Activated naive CD8-positive, alpha-beta T cell treated with anti-CD3 and anti-CD28 coated beads, Interleukin-2, amount 50 U/mL, for 24 hours (primary cell): ENCODE measurements at places on chromosomes 16 and 17.

- no peak for DNase-seq
Measured at GRCh38 chr17:83147280-83147679, 67.9 kb downstream of the METRNL start.

DNA sequence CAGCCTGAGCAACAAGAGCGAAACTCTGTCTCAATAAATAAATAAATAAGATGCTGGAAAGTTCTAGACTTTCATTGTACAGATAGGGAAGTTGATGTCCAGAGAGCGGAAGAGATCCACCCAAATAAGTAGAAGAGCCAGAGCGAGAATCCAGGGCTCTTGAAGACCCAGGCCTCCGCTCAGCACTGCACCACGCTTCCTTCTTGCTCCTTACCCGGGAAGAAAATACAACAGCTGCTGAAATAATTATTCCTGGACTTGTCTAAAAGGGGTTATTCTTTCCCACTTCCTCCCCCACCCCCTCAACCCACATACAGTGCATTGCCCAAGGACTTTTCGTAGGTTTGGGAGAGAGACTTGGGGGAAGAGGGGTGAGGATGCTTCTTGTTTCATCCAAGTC, 26.7 kb downstream of the CDK5RAP3 start:
- DNase-seq: no peak

GRCh38 chr17:37134050-37134449, 185.3 kb downstream of the AATF start:
- DNase-seq: no peak

DNA sequence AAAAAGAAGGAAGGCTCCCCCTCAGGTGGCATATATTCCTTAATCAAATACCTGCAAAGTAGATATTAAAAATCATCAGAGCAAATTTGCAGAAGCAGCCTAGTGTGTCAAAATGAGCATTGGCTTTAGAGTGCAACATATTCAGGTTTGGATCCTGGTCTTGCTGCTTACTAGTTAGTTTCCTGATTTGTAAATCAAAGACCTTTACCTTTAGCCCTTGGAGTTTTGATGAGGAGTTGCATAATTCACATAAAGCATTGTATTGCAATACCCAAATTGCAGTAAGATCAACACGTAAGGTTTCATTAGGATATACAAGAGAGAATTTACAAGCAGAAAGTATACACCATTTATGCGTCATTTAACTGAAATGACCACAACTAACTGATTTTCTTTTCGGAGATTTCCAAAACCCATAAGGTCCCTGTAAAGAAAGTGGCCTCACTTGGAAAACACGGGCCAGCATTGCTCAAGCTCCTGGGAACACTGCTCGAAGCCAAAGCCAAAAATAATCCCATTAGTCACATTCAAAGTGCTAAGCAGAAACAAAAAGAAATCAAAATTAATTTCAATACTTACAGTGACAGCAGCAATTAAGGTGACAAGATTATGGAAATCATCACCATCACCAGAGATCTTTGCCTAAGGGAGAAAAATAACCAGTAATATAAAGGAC, 415.9 kb upstream of the ERCC4 start:
- DNase-seq: no peak

DNA sequence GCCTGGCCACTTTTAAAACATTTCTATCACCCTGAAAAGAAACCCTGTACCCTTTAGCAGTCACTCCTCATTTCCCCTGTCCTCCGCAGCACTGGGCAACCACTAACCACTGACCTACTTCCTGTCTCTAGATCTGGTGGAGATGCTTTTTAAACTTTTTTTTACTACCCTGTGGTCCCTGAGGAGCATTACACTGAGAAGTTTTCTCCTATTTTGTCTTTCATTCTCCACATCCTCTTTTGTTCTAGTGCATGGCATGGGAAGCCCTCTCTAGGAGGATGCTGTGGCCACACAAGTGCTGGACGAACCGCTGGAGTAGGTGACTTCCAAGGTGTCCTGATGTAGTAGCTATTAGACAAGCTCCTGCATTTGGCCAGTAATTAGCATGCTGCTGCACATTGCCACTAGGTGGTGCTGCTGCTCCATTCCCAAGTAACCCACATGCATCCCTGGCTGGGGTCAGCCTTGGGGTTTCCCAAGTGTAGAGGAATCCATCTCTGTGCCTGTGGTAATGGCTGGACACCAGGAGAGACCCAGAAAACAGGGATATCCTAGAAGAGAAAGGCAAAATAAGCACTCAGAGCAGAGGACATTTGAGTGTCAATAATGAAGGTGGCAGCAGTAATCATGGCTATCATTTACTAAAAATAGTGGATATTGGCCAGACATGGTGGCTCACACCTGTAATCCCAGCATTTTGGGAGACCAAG, 143.8 kb upstream of the CRHR1 start:
- DNase-seq: peak; percentile 79

- DNase-seq: no peak
Measured at GRCh38 chr17:14372905-14373613, 72.2 kb downstream of the HS3ST3B1 start.

DNA sequence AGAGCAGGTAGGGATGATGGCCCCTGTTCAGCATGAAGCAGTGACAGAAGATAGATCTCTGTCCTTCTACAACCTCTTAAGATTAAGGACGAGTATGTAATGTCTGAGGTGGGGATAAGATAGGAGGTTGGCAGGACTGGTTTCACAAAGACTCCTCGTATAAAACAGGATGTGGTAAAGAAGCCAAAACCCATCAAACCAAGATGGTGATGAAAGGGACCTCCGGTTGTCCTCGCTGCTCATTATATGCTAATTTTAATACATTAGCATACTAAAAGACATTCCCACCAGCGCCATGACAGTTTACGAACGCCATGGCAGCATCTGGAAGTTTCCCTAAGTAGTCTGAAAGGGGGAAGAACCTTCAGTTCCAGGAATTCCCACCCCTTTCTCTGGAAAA, 27.3 kb downstream of the MIS12 start:
- no peak for DNase-seq

GRCh38 chr17:8073627-8074484, 13.7 kb downstream of the ALOX12B start:
- DNase-seq: peak; percentile 91

DNA sequence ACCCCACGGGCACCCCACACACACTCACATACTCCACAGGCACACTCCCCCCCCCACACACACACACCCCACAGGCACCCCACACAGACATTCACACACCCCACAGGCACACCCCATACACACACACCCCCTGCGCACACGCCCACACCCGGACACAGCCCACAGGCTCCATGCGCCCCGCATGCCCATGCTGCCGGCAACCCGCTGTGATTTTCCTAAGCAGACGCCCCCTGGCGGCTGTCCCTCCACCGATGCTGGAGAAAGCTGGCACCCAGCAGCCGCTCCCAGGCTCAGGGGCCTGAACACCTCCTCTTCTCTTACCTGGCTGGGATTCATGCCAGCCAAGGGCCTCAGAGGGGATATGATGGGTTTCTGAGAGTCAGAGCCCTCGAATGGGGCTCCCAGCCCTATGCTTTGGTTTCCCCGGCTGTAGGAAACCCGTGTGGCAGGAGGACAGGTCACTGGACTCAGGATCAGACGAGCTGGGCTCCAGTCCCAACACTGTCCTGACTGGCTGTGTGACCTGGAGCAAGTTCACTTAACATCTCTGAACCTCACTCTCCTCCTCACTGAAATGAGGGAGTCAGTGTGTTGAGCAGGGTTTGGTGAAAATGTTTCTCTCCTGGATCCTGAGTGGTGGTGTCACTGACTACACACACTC, 19.6 kb upstream of the TNFRSF13B start:
- peak; percentile 88 for DNase-seq
